Activated CD8-positive, alpha-beta memory T cell treated with anti-CD3 and anti-CD28 coated beads for 48 hours (primary cell): ENCODE measurements at places on chromosomes 11 and 22.

- no peak for DNase-seq
Measured at GRCh38 chr11:11108026-11108425, 245.0 kb downstream of the CSNK2A3 start.

DNA sequence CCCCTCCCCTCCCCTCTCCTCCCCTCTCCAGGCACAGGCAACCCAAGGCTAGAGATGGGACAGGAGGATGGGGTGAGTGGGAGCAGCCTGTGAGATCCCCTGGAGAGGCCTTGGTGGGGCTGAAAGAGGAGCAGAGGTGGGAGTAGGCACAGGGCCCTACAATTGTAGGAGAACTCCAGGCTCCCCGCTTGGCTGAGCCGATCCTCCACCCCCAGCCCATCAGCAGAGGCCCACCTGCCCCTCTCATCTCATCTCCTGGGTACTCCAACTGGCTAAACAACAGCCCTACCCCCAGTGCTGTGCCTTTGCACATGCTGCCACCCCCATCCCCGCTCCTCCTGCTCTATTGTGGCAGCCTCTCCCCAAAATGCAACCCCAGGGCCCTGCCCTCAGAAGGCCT lies 52.0 kb upstream of the A4GALT start:
- DNase-seq = no peak

GRCh38 chr11:70371241-70371640 lies 27.1 kb upstream of the CTTN start:
- no peak for DNase-seq

- no peak for DNase-seq
Measured at GRCh38 chr11:83502041-83502440, 215.9 kb upstream of the CCDC90B start.

DNA sequence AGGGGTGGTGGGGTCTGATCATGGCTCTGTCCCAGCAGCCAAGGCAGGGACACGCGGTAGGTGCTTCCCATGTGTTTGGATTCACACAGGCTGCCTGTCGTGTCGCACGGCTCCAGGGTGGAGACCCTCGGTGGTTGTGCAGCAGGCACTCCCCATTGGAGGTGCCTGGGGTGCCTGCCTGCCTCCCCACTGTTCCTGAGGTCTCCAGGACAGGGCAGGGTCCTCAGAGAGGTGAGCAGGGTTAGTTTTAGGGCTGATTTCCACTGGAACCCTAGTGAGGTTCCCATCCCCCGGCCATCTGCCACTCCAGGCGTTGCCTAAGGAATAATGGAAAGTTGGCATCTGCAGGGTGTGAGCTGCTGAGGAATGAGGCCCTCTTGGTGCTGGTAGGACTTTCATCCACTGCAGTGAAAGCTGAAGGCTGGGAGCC lies 32.3 kb downstream of the OSBPL5 start:
- no peak for DNase-seq

- DNase-seq = no peak
Measured at GRCh38 chr11:65817312-65817834, 16.4 kb upstream of the SNX32 start.

DNA sequence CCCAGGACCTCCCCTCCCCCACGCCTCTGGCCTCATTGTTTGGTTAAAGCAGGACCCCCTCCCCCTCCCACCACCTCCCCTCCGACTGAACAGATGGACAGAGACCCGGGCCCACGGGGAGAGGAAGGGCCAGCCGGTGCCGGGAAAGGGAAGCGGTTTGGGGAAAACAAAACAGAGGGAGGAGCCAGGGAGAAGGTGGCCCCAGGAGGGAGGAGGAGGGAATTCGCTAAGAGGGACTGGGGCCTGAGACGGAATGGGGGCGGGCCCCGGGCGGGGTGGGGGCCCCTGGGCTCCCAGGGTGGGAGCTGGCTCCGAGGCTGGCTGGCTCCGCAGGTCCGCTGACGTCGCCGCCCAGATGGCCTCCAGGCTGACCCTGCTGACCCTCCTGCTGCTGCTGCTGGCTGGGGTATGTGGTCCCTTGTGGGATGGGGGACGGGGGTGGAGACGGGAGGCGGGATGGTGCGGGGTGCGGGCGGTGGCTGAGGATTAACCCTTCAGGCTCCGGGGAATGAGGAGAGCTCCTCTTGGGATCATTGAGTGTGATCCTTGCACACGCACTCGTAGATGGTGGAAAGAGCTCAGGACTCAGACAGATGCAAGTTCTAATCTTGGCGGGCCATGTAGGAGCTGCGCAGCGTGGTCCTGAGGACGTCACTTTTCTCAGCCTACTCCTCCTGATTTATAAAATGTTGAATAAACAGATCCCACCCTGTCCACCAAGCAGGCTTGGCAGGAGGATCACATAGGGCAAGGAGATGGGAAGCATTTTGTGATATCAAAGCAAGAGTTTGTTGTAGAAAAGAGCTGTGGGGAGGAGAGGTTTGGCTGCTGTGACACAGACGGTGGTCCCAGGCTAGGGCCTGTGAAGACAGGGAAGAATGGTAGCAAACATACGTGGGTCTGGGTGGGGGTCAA lies 688 bp downstream of the SERPING1 start:
- no peak for DNase-seq

- no peak for DNase-seq
Measured at GRCh38 chr22:22111983-22112382, 129.4 kb upstream of the TOP3B start.

DNA sequence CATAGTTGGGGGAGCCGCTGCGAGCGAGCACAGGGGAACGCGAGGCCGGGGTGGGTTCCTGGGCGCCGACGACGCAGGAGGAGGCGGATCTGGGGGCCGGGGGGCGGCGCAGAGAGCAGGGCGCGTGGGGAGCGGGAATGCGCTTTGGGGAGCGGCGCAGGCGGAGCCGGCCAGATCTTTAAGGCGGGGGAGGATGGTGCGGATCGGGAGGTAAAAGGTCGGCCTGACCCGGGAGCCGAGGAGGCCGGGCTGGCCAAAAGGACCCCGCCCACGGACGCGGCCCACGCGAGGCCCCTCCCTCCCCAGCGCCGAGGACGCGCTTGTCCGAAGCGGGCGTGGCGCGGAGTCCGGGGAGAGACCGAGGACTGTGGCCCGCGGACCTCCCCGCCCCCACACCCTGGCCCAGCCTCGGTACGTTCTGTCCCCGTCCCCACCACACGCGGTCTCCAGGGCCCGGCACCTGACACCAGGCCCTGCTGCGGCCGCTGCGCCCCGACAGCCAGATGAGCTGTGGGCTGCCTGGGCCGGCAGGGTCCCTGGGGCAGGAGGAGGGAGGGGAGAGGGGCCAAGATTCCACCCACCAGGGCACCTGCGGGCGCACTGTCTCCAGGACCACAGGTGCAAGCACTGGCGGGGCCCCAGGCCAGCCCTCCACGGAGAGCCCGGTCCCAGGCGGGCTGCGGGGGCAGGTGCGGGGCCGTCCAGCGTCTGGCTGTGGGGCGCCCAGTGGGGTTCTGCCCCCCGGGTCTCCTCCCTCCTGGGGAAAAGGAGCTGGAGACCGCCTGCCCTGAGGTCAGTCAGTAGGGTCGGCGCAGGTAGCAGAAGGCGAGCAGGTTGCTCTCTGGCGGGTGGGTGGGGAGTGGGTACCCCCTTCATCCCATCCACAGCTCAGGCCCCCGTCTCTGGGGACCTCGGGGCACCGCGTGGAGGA lies 10.9 kb downstream of the PIM3 start:
- DNase-seq = no peak

- peak; percentile 39 for DNase-seq
Measured at GRCh38 chr11:6319704-6320410, 444 bp downstream of the CAVIN3 start.

DNA sequence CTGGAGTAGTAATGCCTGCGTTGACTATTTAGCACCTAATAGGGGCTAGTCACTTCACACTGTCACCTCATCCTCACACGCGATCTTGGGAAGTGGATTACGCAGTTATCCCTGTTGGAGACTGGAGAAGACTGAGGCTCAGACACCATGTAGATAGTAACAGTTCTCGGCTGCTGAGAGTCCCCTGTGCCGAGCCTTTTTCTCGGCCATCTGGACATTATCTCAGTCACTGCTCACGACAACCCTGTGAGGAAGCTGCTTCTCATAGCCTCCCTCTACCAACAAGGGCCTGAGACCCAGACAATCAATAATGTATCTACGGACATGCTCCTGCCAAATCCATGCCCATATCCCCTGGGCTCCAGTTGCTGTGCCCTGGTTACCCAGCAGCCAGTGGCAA lies 25.9 kb downstream of the SCUBE1 start:
- DNase-seq = no peak

DNA sequence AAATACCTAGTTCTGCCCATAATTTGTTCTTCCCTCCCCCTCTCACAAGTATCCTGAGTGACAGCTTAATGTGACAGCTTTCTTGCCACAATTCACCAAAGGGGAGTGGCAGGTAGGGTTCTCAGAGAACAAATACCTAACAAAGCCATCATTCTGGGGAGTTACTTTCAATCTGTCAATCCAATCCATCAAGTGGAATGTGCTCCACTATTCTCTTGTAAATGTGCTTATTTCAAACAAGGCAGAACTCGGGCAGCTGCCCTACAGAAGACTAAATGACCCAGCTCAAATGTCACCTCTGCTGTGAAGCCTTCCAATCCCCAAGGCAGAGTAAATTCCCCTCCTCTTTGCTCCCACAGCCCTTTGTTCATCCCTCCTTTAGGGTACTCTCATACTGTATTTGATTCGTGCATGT lies 27.8 kb downstream of the LGR4 start:
- DNase-seq = no peak

DNA sequence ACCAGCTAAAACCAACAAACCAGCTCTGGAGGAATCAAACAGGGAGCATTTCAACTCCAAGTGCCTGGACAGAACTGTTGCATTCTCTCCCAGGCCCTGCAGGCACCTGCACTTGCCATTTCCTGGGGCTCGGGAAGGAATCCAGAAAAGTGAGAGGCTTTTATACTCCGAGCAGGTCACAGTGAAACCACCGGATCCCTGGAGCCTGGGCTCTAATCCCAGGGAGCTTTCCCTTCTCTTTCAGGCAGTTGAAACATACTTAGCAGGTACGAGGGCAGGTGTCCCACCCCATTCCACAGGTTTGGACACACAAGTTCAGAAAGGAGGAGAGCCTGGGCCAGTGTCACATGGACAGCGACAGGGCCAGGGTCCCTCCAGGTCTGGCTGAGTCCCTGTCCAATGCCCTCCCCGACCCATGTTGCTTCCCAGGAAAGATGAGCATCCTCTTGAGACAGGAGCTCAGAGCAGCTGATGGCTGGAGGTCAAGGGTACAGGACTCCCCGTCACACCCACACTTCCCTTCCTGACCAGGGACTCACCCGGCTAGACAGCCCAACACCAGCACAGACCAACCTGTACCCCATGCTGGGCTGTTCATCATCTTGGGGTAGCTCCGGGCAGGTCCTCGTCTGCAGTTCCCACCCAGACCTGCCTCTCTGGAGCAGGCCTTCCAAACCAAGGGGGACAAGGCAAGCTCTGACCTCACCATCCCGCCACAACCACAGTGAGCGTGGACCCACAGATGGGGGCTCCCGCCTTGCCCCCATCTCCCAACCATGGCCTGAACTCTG lies 49.9 kb upstream of the CD5 start:
- DNase-seq = no peak

- DNase-seq = no peak
Measured at GRCh38 chr22:37545703-37546436, 14.4 kb upstream of the CDC42EP1 start.

GRCh38 chr11:129700701-129701100 lies 114.9 kb upstream of the TMEM45B start:
- DNase-seq = no peak

DNA sequence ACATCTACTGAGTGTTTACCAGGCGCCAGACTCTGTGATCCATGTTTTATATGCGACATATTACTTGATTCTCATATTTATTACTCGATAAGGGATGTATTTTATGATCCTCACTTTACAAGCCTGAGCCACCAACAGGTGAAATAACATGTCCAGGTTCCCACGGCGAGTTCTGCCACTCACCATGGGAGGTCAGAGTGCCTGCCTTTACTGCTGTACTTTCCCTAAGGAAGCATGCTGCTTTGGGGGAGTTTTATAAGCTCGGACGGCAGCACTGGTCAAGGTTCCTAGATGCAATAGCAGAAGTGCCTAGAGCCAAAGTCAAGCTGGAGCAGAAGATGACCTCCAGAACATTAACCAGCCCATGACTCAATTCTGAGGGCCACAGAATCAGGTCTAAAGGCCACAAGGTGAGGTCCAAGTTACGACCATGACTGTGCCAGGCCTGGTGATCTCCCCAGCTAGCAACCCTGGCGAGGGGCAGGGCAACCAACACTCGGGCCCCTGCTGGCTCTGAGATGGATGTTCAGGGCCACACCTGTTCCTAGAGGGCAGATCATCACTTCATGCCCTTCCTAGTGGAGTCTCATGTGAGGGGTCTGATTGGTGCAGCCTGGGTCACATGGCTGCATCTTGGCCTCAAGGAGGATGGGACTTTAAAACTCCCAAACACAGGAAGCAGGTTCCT lies 14.2 kb downstream of the IFT27 start:
- DNase-seq = no peak

- DNase-seq = no peak
Measured at GRCh38 chr11:36809303-36809702, 211.3 kb upstream of the RAG2 start.

DNA sequence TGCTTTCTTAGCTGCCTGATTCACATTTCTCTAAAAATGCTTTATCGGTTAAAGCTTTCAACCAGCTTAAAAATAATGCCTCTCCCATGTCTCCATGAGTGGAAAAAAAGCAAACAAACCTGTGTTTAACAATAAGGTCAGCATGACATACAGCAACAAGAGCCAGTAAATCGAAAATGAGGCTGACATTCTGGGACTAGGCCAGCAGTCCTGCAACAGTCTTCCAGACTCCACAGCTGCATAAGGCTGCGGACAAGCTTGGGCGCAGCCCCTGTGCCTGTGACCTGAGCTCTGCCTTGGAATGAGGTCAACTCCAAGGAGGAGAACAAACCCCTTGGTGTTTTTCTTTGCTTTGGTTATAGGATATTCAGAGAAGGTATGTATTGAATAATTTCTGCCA lies 95.5 kb downstream of the PGR start:
- no peak for DNase-seq
